Aorta (tissue), 5 donors: ENCODE measurements at places on chromosomes 6 and 20. TPM values are rescaled to one million over a fixed set of nuclear protein-coding genes. Genes with fewer than 3 reads are reported as not detected.

PXDC1 gene
- 110 TPM for total RNA-seq

CCN6 gene
- not detected for total RNA-seq

FOXC1 gene
- total RNA-seq = 134 TPM

TSPO2 gene
- total RNA-seq = not detected

ADTRP gene
- 1.2 TPM for total RNA-seq

NFYA gene
- 18.6 TPM for total RNA-seq

ARFGEF3 gene
- 1.6 TPM for total RNA-seq

SPACA1 gene
- not detected for total RNA-seq

OTOR gene
- total RNA-seq = not detected

ANKEF1 gene
- total RNA-seq = 1.5 TPM

SLC26A8 gene
- total RNA-seq = 0.33 TPM

DNA sequence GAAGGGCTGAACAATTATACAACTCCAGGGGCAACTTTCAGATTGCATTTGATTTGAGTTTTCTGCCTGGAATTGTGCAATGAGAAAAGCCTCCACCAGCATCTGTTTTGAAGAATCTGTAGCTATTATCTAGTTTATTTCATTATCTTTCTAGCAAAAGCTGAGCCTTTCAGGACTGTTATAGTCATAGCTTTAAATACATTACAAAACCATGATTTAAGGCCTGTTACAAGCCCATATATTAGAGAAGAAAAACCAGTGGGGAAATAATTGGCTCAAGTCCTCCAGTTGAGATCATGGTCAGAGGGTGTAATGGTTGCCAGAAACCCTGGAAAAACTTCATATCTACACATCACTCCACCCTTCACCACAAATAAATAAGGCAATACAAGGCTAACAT is 676.2 kb downstream of the HDGFL1 start:
- DNase-seq = no peak

DNA sequence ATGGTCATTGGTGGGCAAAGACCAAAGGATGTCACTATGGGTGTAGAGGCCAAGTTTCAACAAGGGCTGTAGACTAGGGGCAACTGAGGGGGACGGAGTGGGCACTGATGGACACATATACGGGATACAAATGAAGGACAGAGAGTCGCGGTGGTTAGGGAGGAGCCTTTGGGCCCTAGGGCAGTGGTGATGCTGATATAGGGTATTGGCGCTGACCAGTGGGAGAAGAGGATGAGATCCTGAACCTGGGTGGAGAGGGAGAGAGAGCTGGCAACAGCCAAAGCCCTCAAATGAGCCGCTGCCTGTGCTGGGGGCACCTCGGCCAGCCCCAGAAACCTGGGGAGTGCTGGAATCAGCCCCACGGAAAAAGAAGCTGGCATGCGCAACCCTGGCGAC is 1.6 kb downstream of the CDH22 start:
- no peak for DNase-seq

DNA sequence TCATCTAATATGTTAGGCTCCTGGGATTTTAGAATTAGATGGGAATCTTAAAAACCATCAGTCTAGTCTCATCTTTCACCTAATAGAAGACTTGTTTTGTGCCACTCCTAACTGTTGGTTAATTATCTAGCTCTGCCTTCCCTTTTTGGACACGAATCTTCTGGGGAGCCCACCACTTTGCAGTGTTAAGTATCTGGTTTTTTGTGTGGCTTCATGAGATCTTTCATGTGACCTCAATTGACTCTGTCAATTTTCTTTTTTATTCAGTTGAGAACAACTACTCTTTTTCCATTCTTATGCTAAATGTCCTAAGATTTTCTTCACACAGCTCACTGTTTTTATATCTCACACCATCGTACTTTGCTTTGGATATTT is 16.9 kb downstream of the TBPL1 start:
- no peak for DNase-seq

- DNase-seq = no peak
Measured at GRCh38 chr20:35891375-35891774, 62.9 kb downstream of the SCAND1 start.

DNA sequence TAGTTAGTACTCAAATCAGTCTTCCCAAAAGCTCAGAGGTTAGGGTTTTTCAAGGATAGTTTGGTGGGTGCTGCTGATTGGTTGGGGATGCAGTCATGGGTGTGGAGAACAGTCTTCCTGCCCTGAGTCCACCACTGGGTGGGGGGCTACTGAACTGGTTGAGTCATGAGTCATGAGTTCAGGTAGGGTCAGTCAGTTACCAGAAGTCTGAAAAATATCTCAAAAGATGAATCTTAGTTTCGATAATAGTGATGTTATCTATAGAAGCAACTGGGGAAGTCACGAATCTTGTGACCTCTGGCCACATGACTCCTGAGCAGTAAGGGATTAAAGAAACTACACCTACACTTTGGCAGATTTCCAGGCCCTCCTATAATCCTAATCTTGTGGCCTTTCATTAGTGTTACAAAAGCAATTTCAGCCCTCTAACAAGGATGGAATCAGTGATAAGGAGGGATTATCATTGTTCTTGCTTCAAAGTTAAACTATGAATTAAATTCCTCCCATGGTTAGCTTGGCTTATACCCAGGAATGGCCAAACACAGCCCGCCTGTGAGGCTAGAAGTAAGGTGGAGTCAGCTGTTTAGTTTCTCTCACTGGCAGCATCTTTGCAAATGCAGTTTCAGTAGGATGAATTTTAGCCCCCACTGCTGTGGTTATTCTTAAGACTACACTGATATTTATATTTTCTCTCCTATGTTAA is 33.3 kb upstream of the NKAIN2 start:
- no peak for DNase-seq

DNA sequence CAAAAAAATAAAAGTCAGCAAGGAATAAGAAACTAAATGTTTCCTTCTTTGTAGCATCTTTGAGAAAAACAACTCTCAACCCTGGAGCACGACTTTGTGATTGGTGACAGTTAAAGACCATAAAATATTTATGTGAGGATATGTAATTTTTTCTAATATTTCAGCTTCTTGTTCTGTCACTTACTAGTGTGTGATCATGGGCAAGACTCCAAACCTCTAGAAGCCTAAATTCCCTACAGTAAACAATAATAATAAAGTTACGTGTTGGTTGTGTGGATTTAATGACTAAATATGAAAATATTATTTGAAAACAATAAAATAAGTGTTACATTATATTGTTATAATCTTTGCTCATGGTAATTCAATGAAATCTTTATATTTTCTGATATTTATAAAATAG is 735.6 kb upstream of the MARCKS start:
- no peak for DNase-seq

GRCh38 chr6:22954749-22955385 is 385.5 kb downstream of the HDGFL1 start:
- DNase-seq = no peak

DNA sequence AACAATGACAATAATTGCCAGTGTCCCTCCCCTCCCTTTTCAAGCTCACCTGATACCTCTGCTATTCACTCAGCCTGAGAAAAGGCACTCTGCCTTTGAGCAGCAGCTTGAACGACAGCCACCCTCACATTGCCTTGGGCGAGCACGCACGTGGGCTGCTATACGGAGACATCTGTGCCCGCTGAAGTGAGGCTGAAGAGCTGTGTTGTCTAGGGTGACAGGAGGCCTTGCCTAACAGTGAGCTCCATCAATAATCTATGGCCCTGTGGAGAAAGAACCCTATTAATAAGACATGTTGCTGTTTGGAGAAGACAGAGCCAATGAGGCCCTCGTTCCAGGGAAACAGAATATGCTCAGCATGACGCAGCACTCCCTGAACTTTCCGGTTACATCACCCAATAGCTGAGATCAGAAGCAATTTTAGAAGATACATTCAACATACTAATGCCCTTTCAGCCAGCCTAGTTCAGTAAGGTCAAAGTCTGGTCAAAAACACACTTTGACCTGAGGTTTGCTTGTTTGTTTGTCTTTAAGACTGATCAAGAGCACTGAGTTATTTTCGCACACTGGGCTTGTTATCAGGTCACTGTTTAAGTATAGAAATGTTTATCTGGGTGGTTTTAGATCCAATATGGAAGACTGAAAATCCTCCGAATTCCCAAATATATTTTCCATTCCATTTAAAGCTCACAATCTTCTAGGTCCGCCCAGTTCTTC is 30.6 kb downstream of the RBM24 start:
- DNase-seq = no peak

DNA sequence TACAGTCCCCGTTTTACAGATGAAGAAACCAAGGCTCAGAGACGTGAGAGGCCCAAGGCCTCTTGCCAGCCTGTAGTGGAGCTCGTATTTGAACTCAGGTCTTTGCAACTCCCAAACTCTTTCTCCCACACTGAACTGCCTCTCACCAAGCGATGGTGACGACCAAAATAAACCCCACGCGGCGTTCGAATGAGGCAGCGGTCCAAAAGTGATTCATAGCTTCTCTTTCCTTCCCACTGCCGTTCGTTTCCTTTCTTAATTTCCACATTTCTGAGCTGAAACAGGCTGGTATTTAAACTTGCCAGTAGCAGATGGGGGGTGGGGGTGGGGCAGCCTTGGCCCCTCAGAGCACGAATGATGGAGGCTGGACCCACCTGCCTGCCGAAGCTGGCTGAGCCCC is 252.9 kb upstream of the KCNG1 start:
- no peak for DNase-seq

GRCh38 chr20:38947931-38948362 is 14.2 kb upstream of the DHX35 start:
- no peak for DNase-seq

GRCh38 chr6:160027076-160027475 is 58.2 kb downstream of the IGF2R start:
- no peak for DNase-seq

- no peak for DNase-seq
Measured at GRCh38 chr6:67683960-67684359, 951.1 kb upstream of the ADGRB3 start.

GRCh38 chr6:44222486-44223318 is 693 bp upstream of the SLC29A1 start:
- DNase-seq = peak; percentile 44

- no peak for DNase-seq
Measured at GRCh38 chr6:93293872-93294271, 125.5 kb downstream of the EPHA7 start.

DNA sequence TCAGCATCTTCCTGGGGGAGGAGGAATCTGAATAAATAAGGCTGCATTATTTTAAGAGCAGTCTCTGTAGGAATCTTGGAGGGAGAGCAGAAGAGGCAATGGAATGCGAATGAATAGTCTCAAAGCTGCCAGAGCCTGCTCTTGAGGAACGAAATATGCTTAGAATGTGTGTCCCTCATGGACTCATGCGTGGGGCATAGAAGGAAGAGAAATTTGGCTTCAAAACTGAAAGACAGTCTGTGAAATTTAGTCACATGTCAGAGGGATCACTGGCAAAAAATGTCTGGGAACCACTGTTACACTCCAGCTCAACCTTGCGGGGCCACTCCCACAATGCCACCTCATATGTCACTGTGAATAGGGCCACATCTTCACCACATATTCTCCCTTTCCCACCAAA is 95.5 kb downstream of the GJA10 start:
- no peak for DNase-seq

GRCh38 chr20:51712501-51713212 is 55.5 kb downstream of the ATP9A start:
- no peak for DNase-seq

- DNase-seq = peak; percentile 83
Measured at GRCh38 chr20:19885939-19886660, 128.0 kb downstream of the RIN2 start.
